ENCODE measurements at places on chromosomes 2 and 18.

GRCh38 chr18:33350256-33350655, 90.3 kb downstream of the CCDC178 start:
- no peak for DNase-seq

GRCh38 chr2:160498137-160498536, 4.5 kb upstream of the RBMS1 start:
- DNase-seq: no peak

- DNase-seq: no peak
These were observed 869.4 kb upstream of the VRK2 start for GRCh38 chr2:57177176-57177575.

- no peak for DNase-seq
These were observed 69.6 kb downstream of the ZNF516 start for GRCh38 chr18:76425146-76426131.

DNA sequence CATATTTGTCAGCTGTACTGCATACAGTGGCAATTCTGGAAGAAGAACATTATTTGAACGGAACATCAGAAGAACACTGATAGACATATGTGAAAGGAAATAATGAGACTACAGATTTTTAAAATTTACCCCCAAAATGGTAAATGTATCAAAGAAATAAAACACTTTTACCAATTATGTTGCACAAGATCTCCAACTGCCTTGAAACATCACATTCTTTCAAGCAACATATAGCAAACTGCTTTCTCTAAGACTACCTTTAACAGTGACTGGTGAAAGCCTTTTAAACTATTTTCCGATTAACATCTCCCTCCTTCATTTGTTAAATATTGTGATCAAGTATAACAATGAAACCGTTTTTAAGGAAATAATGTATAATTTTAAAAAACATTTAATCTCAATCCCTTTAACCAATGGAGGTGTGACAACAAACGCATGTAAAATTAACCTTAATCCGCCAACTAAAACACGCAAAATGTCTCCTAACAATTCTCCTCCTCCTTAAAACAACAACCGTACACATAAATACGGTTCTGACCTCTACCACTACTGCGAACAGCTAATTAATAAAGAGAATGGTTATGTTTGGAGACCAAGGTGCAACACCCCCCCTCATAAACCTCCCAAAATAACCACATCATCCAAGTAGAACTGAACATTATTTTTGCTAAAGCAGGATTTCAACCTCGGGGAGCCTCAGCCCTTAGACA, 2.4 kb downstream of the FBXO11 start:
- DNase-seq: no peak

GRCh38 chr2:224442071-224442967, 40.4 kb upstream of the FAM124B start:
- no peak for DNase-seq

- DNase-seq: no peak
These were observed 6.8 kb upstream of the PLB1 start for GRCh38 chr2:28488858-28489575.

DNA sequence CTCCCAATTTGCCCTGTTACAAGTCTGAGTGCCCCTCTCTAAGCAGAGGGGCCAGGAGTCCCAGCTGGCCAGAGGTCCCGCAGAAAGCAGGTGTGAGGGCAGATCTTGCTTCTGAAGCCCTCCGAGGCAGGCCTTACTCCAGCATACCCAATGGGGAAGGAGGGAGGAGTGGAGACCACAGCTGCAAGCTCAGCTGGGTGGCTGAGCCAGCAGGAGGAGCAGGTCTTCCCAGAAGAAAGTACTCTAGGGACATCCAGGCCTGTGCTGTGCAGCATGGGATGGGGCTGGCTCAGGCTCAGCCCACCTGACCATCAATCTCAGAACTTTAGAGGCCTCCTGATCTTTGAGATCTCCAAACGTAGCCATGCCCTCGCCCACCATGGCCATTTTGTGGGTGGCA, 31.3 kb downstream of the PLB1 start:
- DNase-seq: no peak

- DNase-seq: no peak
These were observed 42.6 kb downstream of the NFATC1 start for GRCh38 chr18:79438089-79438897.

DNA sequence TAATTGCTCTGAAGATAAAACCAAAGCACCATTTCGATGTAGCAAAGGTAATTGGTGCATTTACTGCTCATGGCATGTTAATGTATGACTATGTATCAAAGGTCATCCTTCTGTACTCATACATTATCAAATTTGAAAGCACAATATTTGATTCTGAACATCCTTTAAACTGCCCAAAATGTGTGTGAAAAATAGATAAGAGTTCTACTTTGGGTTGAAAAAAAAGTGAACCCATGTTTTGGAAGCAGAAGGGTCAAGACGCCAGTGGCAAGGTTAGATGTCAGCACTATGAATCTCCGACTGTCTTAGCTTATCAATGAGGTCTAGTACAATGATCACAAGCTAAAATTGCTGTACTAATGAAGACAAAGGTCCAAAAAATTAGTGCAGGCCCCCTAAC, 83.1 kb downstream of the LNPK start:
- DNase-seq: no peak

DNA sequence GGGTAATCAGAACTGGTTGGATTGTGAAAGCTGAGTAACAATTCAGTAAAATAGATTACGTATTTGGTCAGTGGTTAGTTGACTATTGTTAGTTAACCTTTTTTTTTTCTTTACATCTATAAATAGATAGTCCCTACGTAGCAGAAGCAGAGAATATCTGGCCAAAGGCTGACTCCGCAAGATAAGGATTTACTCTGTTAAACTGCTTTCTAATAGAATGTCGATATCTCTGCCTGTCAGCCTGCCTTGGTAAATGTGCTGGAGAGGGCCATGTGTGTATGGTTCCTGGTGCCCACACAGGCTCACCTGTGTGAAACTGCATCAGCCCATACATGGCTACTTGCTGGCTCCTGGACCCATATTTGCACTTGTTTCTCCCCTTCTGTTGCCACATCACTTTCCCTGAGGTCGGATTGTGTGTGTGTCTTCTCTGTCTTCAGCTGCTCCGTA, 94.4 kb downstream of the CRIM1 start:
- DNase-seq: no peak

GRCh38 chr2:68819556-68819955, 51.6 kb downstream of the BMP10 start:
- DNase-seq: no peak

- no peak for DNase-seq
These were observed 54.7 kb downstream of the EML4 start for GRCh38 chr2:42223855-42224268.

DNA sequence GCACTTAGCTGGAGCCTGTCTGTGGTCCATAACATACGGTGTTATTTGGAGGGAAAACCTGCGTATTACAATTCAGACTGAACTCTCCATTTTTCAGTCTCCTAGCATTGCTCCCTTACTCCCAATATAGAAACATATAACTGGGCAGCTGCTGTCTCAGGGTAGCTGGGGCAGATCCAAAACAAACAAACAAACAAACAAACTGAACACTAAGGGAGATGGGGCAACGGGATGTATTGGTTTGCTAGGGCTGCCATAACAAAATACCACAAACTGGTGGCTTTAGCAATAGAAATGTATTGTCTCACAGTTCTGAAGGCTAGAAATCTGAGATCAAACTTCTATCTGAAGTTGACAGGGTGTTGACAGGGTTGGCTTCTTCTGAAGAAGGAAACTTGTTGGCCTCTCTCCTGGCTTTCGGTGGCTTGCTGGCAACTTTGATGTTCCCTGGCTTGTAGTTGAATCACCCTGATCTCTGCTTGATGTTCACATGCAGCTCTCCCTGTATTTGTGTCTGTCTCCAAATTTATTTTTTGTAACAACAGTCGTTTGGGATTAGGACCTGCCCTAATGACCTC, 329.3 kb upstream of the ZNF804A start:
- DNase-seq: no peak

DNA sequence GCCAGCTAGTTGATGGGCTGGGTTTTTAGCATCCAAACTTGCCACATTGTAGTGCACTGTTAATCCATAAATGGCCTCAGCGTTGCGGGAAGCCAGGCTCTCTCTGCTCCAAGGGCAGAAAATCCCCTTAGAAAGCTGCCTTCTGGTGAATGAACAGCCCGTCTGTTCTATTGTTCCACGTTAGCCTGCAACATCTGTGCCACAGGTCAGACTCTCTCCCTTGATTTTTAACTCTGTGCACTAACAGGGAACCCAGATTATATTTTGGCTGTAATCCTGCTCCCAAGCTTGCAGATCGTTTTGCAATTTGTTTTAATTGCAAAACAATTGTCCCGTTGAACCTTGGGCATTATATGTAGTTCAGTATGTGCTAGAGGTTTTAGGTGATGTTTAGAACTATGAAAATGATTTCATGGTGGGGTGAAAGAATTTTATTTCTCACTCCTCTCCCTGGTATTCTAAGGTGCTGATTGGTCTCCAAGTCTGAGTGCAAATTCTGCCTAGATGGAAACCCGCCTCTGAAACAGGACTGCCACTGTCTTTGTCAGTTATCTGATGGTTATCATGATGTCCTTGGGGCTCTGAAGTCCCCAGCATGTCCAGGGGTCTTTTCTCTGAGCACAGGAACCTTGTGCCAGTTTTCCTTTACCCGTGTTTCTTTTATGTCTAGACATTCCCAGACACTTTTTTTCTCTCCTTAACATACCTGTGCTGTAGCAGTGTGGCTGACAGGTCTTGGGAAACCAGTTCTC, 106.6 kb downstream of the MAP4K4 start:
- DNase-seq: no peak

DNA sequence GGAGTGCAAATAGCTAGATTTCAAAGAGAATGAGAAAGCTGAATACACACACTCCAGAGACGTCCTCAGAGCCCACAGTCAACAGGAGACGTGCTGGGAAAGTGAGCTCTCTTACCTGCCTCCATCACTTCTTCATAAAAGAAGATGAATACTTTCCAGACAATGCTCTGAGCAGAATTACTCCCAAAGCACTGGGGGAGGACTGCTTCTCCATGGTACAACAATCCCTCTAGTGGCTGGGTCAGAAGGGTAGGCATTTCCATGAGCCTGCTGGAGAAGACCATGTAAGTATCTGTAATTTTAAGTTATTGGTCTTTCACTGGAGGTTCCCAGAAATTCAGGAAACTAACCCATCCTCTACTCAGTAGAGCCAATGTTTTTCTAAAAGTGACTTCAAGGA, 190.3 kb downstream of the RBM43 start:
- DNase-seq: no peak

- no peak for DNase-seq
These were observed 1004.5 kb downstream of the SOCS6 start for GRCh38 chr18:71293322-71293721.

GRCh38 chr2:18792684-18793083, 203.3 kb upstream of the NT5C1B start:
- DNase-seq: no peak

All from NCI-H187 treated with DMSO at 0.1 percent for 48 hours (cell line).